ENCODE measurements at places on chromosomes 12 and 14. TPM values are rescaled to one million over a fixed set of nuclear protein-coding genes. Genes with fewer than 3 reads are reported as not detected.

Gene PRH2
- not detected for total RNA-seq

Gene ALX1
- total RNA-seq: not detected

Gene SERPINA1
- total RNA-seq: 10.5 TPM

Gene CLEC4C
- not detected for total RNA-seq

DNA sequence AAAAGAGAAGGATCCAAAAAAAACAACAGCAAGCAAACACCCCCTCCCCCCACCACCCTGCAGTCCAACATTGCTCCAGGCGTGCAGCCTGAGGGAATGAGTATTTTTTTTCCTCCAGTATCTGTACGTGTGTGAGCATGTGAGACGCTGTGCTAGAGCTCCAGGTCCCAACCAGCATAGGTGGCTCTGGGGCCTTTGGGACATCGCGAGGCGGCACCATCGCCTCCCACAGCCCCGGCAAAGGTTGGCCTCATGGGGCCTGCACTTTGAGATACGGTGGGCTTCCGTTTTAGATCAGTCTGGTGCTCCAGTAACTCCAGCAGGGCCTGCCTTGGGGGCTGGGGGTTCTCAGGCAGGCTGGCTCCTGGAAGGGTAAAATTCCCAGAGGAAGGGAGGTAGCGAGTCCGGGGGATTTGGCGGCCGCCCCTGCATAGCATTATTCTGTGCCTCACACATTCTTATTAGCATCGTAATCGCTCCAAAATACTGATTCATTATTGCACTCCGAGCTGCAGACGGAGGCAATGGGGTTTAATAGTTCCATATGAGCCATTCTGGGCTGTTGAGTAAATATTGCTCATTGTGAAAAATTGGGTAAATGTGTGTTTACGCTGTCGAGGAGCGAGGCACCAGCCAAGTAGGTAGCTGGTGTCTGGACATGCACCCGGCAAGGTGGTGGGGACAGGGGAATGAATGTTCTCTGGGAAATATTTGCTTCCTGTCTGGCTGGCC, 143.1 kb upstream of the MYL2 start:
- H3K27ac ChIP-seq: no peak overlapping the region
- no peak overlapping the region for H3K4me3 ChIP-seq
- no peaks in the 10 kb centered on the region for H3K36me3 ChIP-seq
- no peaks in the 10 kb centered on the region for H3K27me3 ChIP-seq
- no peak for DNase-seq
- no peaks in the 10 kb centered on the region for H3K4me1 ChIP-seq

DNA sequence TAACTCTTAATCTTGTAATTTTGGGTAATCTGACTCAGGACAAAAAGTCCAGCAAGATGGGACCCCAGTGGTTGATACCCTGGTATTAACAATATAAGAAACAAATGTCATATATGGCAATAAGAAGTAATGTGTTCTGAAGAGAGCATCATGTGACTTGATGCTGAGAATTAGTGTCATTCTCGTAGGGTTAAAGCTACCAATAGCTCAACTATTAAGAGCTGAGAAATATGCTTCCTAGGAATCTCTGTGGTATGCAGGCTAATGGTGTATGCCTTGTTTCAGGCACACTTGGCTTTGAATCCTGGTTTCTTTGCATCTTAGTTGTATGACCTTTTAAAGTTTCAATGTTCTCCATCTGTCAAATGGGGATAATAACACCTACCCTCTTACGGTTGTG, 9.1 kb downstream of the MYRFL start:
- H3K27ac ChIP-seq: no peak overlapping the region
- no peaks in the 10 kb centered on the region for H3K36me3 ChIP-seq
- DNase-seq: no peak

DNA sequence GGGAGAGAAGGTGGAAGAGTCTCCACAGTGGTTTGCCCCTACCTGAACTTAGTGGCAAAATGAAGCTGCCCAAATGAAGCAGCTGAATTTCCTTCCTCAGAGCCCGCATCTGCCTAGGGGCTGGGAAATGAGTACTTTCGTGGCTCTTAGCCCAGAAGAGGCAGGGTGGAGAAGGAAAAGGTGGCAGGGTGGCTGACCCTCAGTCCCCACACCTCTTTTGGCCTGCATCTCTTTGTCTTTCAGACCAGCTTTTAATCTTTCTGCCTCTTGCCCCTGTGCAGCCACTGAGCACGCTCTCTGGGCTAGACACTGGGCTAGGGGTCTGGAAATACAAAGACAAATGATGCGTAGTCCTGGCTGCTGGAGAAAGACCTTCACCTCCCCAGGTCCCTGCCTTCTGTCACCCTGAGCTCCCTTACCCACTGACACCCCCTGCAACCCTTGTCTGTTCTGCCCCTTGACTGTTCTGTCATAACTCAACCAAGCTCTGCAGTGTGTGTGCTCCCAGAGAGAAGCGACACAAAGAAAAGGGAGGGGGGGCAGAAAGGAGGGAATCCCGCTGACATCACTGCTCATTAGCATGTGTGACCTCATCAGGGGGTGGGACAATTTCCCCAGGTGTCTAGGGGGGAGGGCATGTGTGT, 371 bp upstream of the REM2 start:
- no peak overlapping the region for H3K27ac ChIP-seq
- H3K4me1 ChIP-seq: peaks cover 10% of the 10 kb centered on the region
- peaks cover 10% of the 10 kb centered on the region for H3K36me3 ChIP-seq
- no peak overlapping the region for H3K4me3 ChIP-seq
- DNase-seq: peak; percentile 53

- H3K27me3 ChIP-seq: no peaks in the 10 kb centered on the region
- H3K27ac ChIP-seq: no peak overlapping the region
- H3K4me1 ChIP-seq: no peaks in the 10 kb centered on the region
- DNase-seq: peak; percentile 16
These were observed 154.4 kb downstream of the KCNK10 start for GRCh38 chr14:88168498-88169165.

GRCh38 chr14:100556140-100556475, 31.1 kb downstream of the BEGAIN start:
- no peaks in the 10 kb centered on the region for H3K4me1 ChIP-seq
- DNase-seq: no peak
- H3K27me3 ChIP-seq: no peaks in the 10 kb centered on the region
- H3K36me3 ChIP-seq: no peaks in the 10 kb centered on the region

GRCh38 chr12:121925358-121925695, 6.9 kb downstream of the CFAP251 start:
- H3K4me1 ChIP-seq: no peaks in the 10 kb centered on the region
- no peaks in the 10 kb centered on the region for H3K27me3 ChIP-seq
- H3K36me3 ChIP-seq: no peaks in the 10 kb centered on the region

DNA sequence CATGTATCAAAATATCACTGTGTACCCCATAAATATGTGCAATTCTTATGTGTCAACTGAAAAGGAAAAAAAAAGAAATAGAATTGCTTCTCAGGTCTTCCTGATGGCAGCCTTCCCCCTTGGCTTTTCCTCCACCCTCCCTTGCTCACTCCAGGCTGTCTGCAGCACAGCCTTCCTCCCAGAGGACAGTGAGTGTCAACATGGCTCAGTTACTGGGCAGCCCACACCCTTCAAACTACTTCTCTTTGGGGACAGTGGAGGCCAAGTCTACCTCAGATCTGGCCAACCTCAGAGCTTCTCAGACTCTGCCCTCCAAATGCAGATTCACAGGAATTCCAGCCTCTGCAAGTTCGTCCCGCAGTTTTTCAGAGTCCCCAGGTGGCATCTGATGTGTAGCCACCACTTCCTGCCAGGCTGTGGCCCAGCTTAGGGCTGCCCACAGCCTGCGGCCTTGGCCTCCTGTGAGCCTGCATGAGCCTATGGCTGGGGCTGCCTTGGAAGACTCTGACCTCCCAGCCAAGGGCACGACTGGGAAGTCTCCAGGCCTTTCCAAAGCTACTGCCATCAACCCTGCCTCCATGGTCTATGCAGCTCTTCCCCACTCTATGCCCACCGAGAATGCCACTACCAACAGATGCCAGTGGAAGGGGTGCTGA, 148.0 kb upstream of the PWP1 start:
- DNase-seq: no peak
- no peaks in the 10 kb centered on the region for H3K36me3 ChIP-seq
- H3K4me1 ChIP-seq: peaks cover 9% of the 10 kb centered on the region
- no peaks in the 10 kb centered on the region for H3K27me3 ChIP-seq
- H3K27ac ChIP-seq: no peak overlapping the region

GRCh38 chr14:50871228-50871627, 625 bp upstream of the ABHD12B start:
- no peaks in the 10 kb centered on the region for H3K36me3 ChIP-seq
- DNase-seq: no peak
- H3K27ac ChIP-seq: no peak overlapping the region
- no peak overlapping the region for H3K4me3 ChIP-seq
- peaks cover 6% of the 10 kb centered on the region for H3K4me1 ChIP-seq

- peak; percentile 45 for DNase-seq
- H3K4me3 ChIP-seq: no peak overlapping the region
- no peaks in the 10 kb centered on the region for H3K27me3 ChIP-seq
- H3K36me3 ChIP-seq: no peaks in the 10 kb centered on the region
- no peak overlapping the region for H3K27ac ChIP-seq
These were observed 150.3 kb downstream of the TGFB3 start for GRCh38 chr14:75831455-75831854.

- H3K36me3 ChIP-seq: no peaks in the 10 kb centered on the region
- no peaks in the 10 kb centered on the region for H3K4me1 ChIP-seq
- peak; percentile 71 for DNase-seq
These were observed 76.7 kb upstream of the RGS6 start for GRCh38 chr14:71855399-71856036.

DNA sequence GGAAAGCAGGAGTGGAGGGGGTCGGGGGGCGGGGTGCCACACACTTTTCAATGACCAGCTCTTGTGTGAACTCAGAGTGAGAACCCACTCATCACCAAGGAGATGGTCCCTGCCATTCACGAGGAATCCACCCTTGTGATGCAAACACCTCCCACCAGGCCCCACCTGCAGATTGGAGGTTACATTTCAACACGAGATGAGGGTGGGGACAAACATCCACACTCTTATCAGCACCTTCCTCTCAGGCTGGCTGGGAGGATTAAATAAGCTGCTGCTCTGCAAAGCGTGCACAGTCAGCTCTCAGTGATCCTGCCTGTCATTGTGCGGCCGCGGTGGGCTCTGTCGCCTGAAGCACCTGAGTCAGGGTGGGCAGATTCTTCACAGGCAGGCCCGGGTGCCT, 39.7 kb downstream of the AACS start:
- H3K27me3 ChIP-seq: no peaks in the 10 kb centered on the region
- H3K27ac ChIP-seq: no peak overlapping the region
- no peaks in the 10 kb centered on the region for H3K4me1 ChIP-seq
- no peak overlapping the region for H3K4me3 ChIP-seq
- no peak for DNase-seq
- peaks cover 10% of the 10 kb centered on the region for H3K36me3 ChIP-seq

DNA sequence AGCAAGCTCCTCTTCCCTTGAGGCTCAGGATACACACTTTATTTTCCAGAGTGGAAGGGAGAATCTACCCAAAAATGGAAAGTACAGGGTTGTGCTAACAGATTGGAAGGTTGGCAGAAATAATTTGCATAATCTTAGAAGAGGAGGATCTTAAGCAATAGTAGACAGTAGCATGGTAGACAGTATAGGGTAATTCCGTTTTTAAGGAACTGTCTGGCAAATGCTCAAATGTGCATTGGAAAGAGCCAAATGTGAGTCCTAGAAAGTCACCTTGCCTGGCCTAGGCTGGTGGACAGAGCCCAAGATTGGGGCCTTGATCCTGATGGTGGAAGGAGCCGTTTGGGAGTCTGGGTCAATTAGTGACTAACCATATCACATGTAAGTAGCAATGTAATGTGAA, 13.1 kb upstream of the CARMIL3 start:
- no peak overlapping the region for H3K4me3 ChIP-seq
- no peaks in the 10 kb centered on the region for H3K36me3 ChIP-seq
- H3K4me1 ChIP-seq: peaks cover 3% of the 10 kb centered on the region
- DNase-seq: no peak
